Naive thymus-derived CD4-positive, alpha-beta T cell (primary cell): ENCODE measurements at places on chromosomes 5 and 9. TPM values are rescaled to one million over a fixed set of nuclear protein-coding genes. Genes with fewer than 3 reads are reported as not detected.
A peak's percentile ranks its signal among the peaks of the same experiment; 100 is the strongest.

The BARHL1 gene
- not detected for total RNA-seq

The C1QTNF3 gene
- 6.2 TPM for total RNA-seq

The DMRTA1 gene
- total RNA-seq: 0.10 TPM

The PRR16 gene
- not detected for total RNA-seq

The TPPP gene
- total RNA-seq: 0.02 TPM in 1 of 2 replicates, not detected in the other

The C5orf47 gene
- not detected for total RNA-seq

GRCh38 chr9:82404881-82405280 is 416.3 kb downstream of the SPATA31D1 start:
- DNase-seq: no peak

GRCh38 chr5:124706729-124707361 is 39.6 kb downstream of the ZNF608 start:
- DNase-seq: no peak

DNA sequence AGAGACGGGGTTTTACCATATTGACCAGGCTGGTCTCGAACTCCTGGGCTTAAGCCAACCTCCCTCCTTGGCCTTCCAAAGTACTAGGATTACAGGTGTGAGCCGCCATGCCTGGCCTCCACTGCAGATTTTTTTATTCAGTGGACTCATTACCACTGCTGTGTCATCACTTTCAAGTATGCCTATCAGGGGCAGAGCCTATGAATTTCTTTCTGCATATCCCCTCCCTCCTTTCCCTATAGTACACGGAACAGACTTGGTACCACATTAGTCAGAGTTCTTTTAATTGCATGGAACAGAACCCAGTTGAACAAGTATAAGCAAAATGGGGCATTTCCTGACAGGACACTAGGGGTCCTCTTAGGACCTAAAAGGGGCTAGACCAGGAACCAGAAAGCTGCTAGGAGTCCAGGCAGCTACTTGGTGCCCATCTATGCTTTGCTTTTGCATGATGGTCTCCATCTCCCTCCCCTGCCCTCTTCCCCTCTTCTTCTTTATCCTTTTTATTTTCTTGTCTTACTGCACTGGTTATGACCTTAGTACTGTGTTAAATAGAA is 5.8 kb downstream of the BSPRY start:
- DNase-seq: no peak

GRCh38 chr9:88641456-88642240 is 106.7 kb downstream of the NXNL2 start:
- DNase-seq: no peak

- DNase-seq: no peak
These were observed 244.3 kb downstream of the CSNK1G3 start for GRCh38 chr5:123756318-123756665.

DNA sequence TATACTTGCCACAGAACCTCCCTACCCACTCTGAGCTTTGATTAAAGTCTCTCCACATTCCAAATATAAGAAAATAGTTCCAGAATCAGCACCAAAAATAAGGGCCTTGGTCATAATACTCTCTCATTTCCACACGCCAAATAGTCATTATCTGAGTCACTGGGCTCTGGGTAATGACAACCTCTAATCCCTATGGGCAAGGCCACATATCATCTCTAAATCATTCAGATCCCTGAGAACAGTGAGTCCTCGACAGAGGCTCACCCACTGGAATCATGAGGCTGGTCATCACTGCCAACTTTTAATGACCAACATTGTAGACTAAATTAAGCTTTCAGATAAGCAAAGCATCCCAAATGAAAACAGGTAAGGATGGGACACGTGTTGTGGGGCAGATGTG is 28.1 kb downstream of the FAM114A2 start:
- DNase-seq: no peak

DNA sequence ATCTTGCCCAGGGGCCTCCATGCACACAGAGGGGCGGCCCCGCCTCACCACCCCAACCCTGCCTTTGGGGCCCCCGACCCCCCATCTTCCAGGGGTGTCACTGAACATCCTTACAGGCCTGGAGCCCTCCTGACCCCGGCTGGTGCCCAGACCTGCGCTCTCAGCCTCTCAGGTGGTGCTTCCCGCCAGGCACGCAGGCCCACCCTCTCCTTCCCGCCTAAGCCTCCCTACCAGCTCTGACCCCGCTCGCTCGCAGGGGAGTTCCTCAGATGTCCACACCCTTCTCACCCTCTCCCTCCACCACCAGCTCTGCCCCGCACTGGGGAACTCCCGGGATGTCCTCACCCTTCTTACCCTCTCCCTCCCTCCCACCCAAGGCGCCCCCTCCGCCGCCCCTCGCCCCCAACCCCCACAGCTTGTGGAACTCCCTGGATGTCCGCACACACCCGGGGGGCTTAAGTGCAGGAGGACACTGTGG is 12.3 kb upstream of the QRFP start:
- DNase-seq: no peak

DNA sequence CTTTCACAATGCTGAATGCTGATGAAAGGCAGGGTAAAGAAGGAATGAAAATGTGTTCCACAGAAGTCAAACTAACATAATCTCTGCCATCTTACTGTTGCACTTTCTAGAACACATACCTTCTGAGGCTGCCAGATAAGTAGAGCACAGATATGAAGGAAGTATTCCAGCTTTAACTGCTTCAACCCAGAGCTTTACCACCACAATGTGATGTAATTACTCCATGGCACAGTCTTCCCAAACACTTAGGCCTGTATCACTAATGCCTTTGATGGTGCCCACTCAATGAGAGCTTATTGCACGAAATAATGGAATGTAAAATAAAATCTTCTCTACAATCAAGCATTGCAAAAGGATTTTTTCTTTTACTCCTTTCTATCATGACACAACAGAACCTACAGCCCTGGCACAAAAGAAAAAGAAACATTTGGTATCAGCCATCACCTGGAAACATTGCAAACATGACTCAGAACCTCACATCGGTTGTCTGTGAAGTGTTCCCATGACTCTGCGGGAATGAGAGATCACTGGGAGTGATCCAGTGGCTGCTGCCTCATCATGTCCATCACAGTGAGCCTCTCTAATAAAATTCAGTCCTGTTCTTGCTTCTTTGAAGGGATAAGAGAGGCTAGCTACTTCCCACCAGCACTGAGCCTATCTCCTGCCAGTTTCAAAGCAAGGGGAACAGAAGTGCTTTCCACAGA is 385.8 kb downstream of the EFNA5 start:
- no peak for DNase-seq

DNA sequence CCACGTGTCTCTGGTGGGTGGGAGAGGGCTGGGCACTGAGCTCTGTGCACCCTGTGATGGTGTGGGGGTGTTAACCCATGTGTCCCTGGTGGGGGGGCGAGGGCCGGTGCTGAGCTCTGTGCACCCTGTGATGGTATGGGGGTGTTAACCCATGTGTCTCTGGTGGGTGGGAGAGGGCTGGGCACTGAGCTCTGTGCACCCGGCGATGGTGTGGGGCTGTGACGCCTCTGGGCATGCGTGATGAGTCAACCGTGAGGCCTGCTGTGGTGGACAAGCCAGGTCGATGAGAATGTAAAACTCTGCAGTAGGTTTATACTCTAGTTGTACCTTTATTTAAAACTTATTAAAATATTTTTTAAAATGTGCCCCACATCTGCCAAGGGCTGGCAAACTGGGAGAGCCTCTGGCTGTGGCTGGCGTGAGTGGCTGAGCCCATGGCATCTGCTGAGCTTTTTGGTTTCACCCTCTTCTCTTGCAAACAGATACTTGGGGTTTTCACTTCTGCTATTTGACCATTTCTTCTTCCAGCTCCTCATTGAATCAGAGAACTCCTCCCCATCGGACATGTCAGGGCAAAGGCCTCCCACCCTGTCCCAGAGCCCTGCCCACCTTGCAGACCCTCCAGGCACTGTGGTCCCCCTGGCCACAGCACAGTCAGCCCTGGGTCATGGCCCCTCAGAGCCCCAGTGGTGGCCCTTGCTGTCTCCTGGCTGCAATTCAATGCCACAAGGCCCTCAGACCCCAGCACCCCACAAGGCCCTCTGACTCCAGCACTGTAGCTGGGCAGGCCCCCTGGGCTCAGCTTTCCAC is 18.5 kb upstream of the EXOC3 start:
- no peak for DNase-seq

- DNase-seq: no peak
These were observed 5.2 kb downstream of the DCANP1 start for GRCh38 chr5:135441919-135442318.

DNA sequence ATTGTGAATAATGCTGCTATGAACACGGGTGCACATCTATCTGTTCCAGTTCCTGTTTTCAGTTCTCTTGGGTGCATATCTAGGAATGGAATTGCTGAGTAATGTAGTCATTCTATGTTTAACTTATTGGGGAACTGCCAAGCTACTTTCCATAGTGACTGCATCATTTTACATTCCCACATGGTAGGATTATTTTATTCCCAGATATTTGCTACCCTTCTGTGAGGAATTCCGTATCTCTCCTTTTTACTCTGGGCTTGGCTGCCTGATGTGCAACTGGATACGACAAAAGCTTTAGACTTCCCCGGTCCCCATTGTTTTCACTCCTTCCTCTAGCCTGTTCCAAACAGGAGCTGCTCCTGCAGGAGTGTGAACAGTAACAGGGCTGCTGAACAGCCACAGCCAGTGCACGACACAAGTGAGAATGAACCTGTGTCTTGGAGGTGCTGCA is 7.2 kb downstream of the TAS2R1 start:
- DNase-seq: no peak

DNA sequence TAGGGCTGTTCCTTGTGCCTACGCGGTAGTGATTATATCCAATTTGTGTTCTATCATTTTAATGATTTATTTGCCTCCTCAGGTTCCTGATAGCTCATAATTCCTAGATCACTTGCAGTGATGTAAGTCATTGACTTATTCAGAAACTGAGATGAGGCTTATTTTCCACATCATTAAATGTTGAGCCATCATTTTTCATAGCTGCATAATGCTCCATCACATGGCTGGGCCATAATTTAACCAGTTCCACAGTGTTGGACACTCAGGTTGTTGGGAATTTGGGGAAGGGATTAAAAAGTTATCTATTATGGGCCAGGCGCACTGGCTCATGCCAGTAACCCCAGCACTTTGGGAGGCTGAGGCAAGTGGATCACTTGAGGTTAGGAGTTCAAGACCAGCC is 35.8 kb upstream of the HMCN2 start:
- DNase-seq: no peak

GRCh38 chr9:110261632-110262031 is 5.3 kb upstream of the TXN start:
- DNase-seq: no peak

DNA sequence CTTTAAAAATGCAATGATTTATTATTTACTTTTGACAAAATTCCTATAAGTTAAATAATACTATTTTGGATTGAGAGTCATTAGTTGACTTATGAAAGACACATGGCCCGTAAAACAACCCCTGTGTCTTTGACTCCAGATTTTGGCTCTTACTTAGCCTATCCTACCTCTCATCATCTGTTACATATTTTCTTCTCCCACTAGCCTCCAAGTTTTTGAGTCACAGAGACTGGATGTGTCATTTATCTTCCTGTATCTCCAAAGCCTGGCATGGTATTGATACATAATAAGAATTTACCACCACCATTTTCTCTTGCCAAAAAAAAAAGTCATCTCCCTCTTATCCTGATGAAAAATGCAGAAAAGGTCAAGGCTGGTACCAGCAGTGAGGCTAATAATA is 99.9 kb downstream of the GABRB2 start:
- DNase-seq: no peak

DNA sequence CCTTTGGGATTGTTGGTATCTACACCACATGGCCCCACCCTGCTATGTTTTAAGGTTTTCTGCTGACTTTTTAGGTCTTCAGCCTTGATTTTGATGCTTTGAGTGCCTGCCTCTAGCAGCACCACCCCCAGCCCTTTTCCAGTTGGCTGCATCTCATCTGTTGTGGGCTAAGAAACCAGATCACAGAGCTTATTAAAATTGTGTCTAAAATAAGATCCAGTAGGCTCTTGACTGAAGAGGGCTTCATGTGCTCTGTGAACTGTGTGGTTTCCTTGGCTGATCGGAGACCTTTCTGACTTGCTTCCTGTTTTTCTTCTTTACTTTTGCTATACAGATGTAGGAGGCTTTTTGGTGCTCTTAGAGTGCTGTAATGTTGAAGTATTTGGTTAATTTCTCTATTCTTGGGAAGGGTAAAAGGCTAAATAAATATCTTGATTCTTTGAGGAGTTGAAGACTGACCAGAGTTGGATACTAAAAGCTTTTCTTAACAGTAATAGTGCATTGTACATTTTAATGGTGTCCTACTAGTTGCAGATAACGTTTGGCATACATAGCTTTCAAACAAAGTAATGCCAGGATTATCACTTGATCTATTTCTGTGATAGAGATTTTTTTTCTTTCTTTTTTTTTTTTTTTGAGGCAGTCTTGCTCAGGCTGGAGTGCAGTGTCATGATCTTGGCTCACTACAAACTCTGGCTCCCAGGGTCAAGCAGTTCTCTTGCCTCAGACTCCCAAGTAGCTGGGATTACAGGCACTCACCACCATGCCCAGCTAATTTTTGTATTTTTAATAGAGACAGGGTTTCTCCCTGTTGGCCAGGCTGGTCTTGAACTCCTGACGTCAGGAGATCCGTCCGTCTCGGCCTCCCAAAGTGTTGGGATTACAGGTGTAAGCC is 4.5 kb downstream of the UBE2D2 start:
- DNase-seq: peak; percentile 84

DNA sequence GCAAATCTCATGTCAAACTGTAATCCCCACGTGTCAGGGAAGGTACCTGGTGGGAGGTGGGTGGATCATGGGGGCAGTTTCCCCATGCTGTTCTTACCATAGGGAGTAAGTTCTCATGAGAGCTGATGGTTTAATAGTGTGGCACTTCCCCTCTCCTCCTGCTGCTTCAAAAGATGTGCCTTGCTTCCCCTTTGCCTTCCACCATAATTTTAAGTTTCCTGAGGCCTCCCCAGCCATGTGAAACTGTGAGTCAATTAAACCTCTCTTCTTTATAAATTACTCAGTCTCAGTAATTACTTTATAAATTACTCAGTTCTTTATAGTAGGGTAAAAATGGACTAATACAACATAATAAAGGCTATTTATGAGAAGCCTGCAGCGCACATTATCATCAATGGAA is 7.1 kb upstream of the CNTRL start:
- no peak for DNase-seq

- no peak for DNase-seq
These were observed 14.7 kb downstream of the APC start for GRCh38 chr5:112752335-112752734.

DNA sequence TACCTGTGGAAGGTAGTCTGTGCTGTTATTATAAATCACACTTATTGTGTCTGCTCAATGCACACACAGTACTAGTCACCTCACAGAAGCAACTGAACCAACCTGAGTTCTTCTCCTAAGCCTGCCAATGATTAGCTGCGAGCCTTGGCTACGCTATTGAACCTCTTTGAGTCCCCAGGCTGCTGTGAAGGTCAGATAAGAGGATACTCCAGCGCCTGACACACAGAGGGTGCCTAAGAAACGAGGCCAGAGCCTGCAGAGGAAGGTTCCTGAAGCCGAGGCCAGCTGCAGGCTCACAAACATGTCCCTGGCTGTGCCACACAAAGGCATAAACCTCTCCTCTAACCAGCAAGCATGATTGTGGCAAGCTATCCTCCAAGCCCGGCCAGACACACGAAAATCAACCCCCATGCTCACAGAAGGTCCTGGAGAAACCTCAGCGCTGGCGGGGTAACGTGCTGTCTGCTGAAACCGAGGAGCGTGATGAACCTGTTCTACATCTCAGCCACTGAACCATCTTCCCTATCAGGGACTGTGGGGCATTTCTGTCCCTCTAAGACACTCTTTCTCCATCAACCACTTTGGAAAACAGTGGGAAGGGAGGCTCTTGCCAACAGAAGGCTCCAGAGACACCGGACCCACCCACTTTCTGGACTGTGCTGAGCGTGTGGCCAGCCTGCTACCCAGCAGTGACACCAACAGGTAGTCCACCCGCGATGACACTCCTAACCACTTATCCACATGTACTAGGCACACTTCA is 53.2 kb upstream of the SLC25A51 start:
- DNase-seq: no peak

GRCh38 chr9:76987594-76988200 is 31.8 kb upstream of the FOXB2 start:
- no peak for DNase-seq
